ENCODE measurements at places on chromosomes 5 and 9.

- DNase-seq, result no peak
Observed at GRCh38 chr9:69945671-69946141, 97.9 kb upstream of the MAMDC2 start.

- no peak for DNase-seq
Observed at GRCh38 chr5:113359419-113359818, 75.4 kb downstream of the TSSK1B start.

GRCh38 chr5:153211076-153211475 lies 279.4 kb upstream of the GRIA1 start:
- no peak for DNase-seq

DNA sequence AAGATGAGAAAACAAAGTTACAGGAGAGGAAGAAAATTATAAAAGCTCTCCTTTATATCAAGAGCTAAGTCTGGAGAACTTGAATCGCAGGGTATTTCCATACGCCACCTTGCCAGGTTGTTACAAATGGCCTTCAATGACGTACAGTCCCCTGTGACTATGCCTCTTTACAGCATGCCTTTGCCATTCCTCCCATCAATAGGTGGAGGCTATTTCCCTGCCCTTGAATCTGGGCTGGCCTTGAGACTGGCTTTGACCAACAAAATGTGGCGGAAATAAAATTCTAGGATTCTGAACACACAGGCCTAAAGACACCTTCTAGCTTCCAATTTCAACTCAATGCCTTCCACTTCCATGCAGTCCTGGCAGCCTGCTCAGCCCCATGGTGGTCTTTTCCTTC lies 45.7 kb downstream of the TSSK1B start:
- DNase-seq, result no peak

- DNase-seq, result no peak
Observed at GRCh38 chr9:18855656-18856055, 177.4 kb downstream of the SAXO1 start.

GRCh38 chr9:37746448-37747270 lies 6.9 kb upstream of the TRMT10B start:
- DNase-seq, result no peak

All from stimulated activated CD8-positive, alpha-beta memory T cell treated with anti-CD3 and anti-CD28 coated beads, Interleukin-4, amount 100 ng/mL, for 4 hours (primary cell).